T-helper 17 cell (primary cell): ENCODE measurements at places on chromosomes 1 and 21.

- H3K36me3 ChIP-seq, result no peaks in the 10 kb centered on the region
- DNase-seq, result no peak
- no peak overlapping the region for H3K27ac ChIP-seq
- peaks cover 8% of the 10 kb centered on the region for H3K4me1 ChIP-seq
- no peak overlapping the region for H3K4me3 ChIP-seq
Observed at GRCh38 chr1:47812904-47813514, 184.2 kb downstream of the TRABD2B start.

- H3K27ac ChIP-seq, result no peak overlapping the region
- DNase-seq, result no peak
- no peaks in the 10 kb centered on the region for H3K4me1 ChIP-seq
Observed at GRCh38 chr1:168097921-168098528, 38.7 kb downstream of the GPR161 start.

DNA sequence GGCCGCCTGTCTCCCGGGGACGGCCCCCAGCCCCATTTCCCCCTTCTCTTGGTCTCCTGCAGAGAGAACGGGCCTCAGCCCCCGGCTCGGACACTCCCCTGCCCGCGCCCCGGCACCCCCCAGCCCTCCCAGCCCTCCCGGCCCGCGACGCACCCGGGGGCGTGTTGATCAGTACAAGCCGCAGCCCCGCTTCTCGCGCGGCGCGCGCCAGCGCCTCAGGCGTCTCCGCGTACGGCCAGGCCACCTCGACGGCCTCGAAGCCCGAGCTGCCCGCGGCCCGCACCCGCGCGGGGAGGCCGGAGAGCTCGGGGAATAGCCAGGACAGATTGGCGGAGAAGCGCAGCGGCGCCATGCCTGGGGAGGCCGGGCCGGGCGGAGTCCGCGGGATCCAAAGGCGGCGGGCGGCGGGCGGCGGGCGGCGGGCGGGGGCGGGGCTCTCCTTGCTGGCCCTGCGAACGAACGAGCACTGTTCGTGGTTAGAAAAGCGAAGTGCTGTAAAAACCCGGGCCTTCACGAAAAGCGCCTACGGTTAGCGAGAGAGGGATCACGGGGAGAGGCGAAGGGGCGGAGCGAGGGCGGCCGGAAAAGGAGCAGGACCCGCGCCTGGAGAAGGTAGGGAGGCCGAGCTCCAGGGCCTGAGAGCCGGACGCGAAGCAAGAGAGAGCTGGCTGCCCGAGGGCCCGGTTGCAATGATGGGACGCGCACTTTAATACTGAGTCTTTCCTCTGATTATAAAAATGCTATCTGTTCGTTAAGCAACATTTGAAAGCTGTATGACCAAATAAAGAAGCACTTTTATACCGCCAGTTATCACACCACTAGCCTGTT lies at the start of gene HYI:
TSS of gene HYI (minus strand) at position 490 of the 828 bp plus-strand sequence. CDS start at position 352, 138 bp downstream.
- H3K27ac ChIP-seq, result peak within 1 kb of the TSS; percentile 90
- peaks cover 7% of the 10 kb centered on the region for H3K36me3 ChIP-seq
- H3K4me3 ChIP-seq, result peak within 1 kb of the TSS; percentile 93
- H3K4me1 ChIP-seq, result peaks cover 22% of the 10 kb centered on the region
- peaks cover 4% of the 10 kb centered on the region for H3K27me3 ChIP-seq
- DNase-seq, result peak; percentile 38

DNA sequence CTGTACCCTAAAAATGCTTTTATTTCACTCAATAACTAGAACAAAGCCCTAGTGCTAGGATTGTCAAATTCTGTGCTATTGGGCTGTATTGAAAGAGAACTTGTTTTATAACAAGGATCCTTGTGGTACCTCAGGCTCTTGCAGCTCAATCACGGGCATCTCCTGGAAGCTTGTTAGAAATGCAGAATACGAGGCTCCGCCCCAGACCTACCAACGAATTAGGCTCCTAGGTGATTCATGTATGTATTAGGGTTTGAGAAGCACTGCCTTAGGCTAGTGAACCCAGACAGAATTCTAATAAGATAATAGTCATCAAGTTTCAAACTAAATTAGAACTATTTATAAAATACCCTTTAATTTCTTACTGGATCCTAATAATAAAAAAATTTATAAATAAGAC lies 45.6 kb downstream of the ZZZ3 start:
- peaks cover 13% of the 10 kb centered on the region for H3K4me1 ChIP-seq
- H3K4me3 ChIP-seq, result no peak overlapping the region
- peaks cover 11% of the 10 kb centered on the region for H3K36me3 ChIP-seq

DNA sequence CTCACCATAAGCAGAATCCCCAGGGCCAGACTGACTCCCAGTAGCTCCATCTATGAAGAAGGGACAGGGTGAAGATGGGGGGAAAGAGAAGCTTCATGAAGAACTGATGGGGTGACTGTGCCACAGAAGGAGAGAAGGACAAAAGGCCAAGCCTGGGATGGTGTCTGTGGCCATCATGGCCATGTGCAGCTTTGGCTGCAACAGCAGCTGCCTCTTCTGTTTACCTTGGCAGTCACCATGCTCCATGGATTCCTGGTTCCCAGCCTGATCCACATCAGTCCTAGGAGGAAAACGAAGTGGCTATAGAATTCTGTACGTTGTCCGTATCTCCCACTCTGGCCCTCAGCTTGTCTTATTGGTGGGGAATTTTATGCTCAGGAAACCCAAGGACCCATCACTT lies 12.0 kb downstream of the SEMA6C start:
- DNase-seq, result no peak
- H3K27ac ChIP-seq, result no peak overlapping the region
- peaks cover 6% of the 10 kb centered on the region for H3K4me1 ChIP-seq
- H3K4me3 ChIP-seq, result peak overlapping the region; percentile 19
- H3K36me3 ChIP-seq, result no peaks in the 10 kb centered on the region

DNA sequence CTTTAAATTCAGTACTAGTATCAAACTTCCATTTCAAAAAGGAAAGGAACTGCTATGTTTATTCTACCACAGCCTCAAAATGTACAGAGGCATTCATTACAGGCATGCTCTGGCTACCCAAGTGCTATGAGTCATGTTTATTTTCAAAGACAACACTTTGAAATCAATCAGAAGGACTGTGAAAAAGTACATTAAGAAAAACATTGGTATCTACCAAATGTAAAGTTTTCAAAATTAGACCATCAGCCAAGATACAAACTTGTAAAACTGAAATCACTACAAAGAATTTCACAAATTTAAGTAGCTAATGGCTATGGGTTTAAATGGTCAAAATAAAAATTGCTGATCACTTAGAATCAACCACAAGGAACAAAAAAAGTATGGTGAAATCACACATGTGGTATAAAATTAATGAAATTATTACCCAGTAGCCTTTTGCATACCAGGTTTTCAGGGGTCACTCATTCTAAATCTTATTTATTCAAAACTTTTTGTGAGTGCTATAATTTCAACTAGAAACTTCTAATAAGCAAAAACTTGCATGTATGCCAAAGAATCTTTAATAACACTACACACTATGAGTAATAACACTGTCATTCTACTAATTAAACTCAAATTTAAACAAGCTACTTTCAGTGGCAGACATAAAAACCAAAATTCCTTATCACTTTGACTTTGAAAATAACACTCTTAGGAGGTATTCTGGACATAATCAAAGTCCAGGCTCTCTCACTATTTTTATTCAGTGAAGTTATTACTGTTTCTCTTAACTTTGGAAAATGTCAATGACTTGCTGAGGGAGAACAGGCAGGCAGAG lies 49.2 kb downstream of the ENAH start:
- peaks cover 2% of the 10 kb centered on the region for H3K4me1 ChIP-seq
- no peak overlapping the region for H3K27ac ChIP-seq
- H3K27me3 ChIP-seq, result no peaks in the 10 kb centered on the region
- DNase-seq, result no peak

DNA sequence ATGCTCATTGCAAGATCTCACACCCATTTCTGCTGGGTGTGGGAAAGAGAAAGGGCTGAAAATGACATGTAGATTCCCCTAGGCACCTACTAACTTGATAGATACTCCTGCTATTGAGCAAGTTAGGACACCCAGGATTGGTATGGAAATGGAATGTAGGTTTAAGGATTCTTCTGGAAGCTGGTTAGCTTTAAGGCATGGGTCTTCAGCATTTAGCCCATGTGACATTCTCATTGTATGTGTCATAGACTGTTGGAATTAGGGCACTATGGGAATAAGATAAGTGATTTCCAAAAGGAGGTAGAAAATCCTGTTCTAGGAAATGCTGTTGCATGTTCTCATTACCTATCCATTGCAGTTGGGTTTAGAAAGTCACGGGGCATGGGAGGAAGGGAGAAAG lies 76.2 kb downstream of the DISC1 start:
- no peak overlapping the region for H3K4me3 ChIP-seq
- H3K27ac ChIP-seq, result peak overlapping the region; percentile 49
- no peaks in the 10 kb centered on the region for H3K27me3 ChIP-seq
- H3K4me1 ChIP-seq, result peaks cover 24% of the 10 kb centered on the region

- no peaks in the 10 kb centered on the region for H3K4me1 ChIP-seq
- no peak for DNase-seq
- H3K27me3 ChIP-seq, result peaks cover 11% of the 10 kb centered on the region
- no peak overlapping the region for H3K27ac ChIP-seq
- H3K36me3 ChIP-seq, result no peaks in the 10 kb centered on the region
Observed at GRCh38 chr1:165174491-165174890, 182.0 kb downstream of the LMX1A start.

DNA sequence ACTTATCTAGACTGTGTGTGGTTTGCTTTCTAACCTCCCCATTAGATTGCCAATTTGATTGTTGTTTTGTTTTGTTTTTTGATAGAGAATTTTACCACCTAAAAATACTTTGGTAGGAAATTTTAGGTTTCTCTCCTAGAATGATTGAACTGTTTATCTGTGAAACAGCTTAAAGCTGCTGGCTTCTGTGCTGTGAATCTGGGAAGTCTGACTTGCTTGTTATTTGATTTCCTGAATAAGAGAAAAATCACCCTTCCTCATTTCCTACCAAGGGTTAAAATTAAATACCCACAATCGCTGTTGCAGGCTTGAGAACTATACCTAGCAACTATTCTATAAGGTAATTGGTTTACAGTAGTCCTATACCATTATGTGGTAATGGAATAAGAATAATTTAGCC lies 198.9 kb upstream of the CACYBP start:
- H3K27me3 ChIP-seq, result no peaks in the 10 kb centered on the region
- no peak overlapping the region for H3K27ac ChIP-seq
- no peak for DNase-seq
